ENCODE measurements at places on chromosomes 11 and 22.

GRCh38 chr11:77999446-78000030 lies 5.1 kb upstream of the INTS4 start:
- no peak for DNase-seq

DNA sequence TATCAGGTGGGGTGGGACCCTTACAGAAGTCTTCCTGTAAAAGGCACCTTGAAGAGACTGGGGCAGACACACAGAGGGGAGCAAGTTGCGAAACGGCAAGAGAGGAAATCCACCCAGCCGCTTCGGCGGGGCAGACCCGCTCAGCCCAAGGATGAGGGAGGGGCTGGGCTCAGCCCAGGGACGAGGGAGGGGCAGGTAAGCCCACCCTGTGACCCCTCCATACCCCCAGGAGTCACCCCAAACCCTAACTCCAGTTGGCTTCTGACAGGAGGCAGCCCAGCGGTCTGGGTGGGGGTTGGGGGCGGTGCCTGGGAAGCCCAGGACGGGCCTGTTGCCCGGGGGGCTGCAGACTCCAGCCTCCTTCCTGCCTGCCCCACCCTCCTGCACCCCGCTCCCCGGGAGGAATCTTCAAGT lies 965 bp downstream of the OSBPL5 start:
- DNase-seq = no peak

DNA sequence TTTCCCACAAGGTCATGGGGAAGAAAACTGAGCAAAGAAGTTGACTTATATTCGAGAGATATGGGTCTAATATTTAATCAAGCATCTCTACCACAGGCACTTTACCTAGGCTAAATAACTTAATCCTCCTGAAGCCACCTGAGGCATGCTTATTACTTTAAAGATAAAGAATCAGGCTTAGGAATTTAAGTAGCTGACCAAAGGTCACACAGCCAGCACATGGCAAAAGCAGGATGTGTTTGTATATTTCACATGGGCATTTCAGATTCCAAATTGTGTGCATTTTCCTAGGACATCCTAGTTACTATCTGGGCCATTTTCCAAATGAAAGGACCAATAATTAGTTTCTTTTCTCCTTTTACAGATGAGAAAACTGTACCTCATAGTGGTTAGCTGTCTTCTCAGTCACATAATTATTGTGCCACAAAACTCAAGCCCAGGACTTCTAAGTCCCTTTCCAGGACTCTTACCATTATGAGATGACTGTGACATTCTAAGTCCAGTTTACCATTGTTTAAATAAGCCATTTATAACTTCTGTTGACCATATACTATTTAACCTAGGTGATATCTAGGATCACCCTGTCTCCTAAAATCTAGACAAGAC lies 112.1 kb upstream of the ZC3H12C start:
- no peak for DNase-seq

DNA sequence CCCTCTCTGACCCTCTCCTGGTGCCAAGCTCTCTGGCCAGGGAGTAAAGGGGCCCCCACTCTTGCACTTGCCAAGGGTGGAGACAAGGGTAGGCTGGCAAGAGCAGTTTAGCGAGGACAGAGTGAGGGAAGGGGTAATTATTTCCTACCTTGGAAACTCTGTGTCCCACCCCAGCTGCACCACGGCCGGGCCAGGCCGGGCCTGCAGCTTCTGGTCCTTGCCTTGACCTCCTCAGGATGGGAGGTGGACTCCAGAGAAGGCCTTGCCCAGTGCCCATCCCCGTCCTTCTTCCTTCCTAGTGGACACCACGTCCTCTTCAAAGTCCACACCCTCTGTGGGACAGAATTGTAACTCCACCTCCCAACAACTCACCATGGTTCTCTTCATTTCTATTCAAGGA lies 18.4 kb upstream of the OSBPL5 start:
- DNase-seq = no peak

- no peak for DNase-seq
Measured at GRCh38 chr11:30683176-30683575, 97.0 kb upstream of the MPPED2 start.

GRCh38 chr11:80156062-80156461 lies 715.2 kb upstream of the TENM4 start:
- DNase-seq = no peak

GRCh38 chr11:114880442-114880841 lies 202.1 kb downstream of the NXPE2 start:
- DNase-seq = no peak

- no peak for DNase-seq
Measured at GRCh38 chr11:78533399-78533798, 41.3 kb downstream of the NARS2 start.

DNA sequence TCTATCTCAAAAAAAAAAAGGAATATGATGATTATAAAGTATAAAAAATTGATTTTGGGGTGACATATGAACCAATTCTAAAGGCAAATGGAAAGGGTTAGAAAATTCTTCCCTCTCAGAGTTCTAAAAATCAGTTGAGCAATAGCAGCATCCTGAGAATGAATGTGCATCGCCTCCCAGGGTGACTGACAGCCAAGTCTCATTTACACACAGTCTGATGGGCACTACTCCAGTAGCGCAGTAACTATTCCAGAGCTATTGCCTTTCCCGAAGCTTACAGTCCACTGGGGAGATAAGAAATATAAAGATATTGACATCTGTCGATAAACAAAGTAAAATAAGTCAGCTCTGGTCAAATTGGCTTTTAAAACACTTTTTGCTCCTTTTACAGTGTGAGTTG lies 32.3 kb upstream of the SORL1 start:
- DNase-seq = no peak

GRCh38 chr11:67996622-67997474 lies 7.0 kb downstream of the UNC93B1 start:
- DNase-seq = no peak

- no peak for DNase-seq
Measured at GRCh38 chr22:30643055-30643875, 7.7 kb downstream of the SLC35E4 start.

GRCh38 chr22:47315862-47316419 lies 553.5 kb downstream of the TBC1D22A start:
- DNase-seq = no peak

GRCh38 chr22:19687561-19688300 lies 26.6 kb upstream of the SEPTIN5 start:
- no peak for DNase-seq

- no peak for DNase-seq
Measured at GRCh38 chr11:116953530-116954285, 116.3 kb upstream of the APOA1 start.

GRCh38 chr11:76067099-76067498 lies 139.2 kb downstream of the WNT11 start:
- no peak for DNase-seq

DNA sequence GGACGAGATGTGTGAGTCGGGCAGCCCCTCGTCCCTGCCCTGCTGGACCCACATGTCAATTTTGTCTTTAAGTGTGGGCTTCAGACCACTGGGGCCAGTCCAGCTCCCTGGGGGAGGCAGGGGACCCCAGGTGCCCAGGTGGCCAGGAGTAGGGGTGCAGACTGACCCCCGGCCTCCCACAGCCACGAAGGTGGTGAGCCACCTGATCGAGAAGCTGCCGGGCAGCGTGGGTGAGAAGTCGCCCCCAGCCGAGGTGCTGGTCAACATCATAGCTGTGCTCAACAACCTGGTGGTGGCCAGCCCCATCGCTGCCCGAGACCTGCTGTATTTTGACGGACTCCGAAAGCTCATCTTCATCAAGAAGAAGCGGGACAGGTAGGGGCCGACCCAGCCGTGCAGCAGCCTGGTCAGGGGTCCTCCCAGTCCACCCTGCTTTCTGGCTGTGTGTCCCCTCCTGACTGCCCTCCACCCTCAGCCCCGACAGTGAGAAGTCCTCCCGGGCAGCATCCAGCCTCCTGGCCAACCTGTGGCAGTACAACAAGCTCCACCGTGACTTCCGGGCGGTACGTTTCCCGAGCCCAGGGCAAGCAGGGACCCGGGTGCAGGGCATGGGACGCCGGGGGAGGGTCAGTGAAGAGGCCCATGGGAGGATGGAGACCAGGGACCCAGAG lies 9.9 kb downstream of the PKP3 start:
- DNase-seq = no peak

Data from BJ (cell line).